Frontal cortex (tissue), 4 donors: ENCODE measurements at places on chromosomes 6 and 20. TPM values are rescaled to one million over a fixed set of nuclear protein-coding genes. Genes with fewer than 3 reads are reported as not detected.

The MROH8 gene
- 5.3 TPM for total RNA-seq

The TPX2 gene
- total RNA-seq = 5.7 TPM

The EFCAB8 gene
- total RNA-seq = not detected

The LY6G5C gene
- total RNA-seq = 5.3 TPM

The SNX3 gene
- total RNA-seq = 210 TPM

The PSORS1C1 gene
- total RNA-seq = not detected

The CEP162 gene
- 34.6 TPM for total RNA-seq

The BTBD3 gene
- 52.2 TPM for total RNA-seq

The TAF11 gene
- total RNA-seq = 32.2 TPM

The BMP7 gene
- 9.4 TPM for total RNA-seq

The CYP24A1 gene
- 0.41 TPM for total RNA-seq

The KIF16B gene
- total RNA-seq = 70.1 TPM
